ENCODE measurements at places on chromosomes 13 and 19. TPM values are rescaled to one million over a fixed set of nuclear protein-coding genes. Genes with fewer than 3 reads are reported as not detected.

- DNase-seq: no peak
These were observed 70.0 kb downstream of the CHST8 start for GRCh38 chr19:33691736-33692135.

GRCh38 chr19:8036434-8037099, 16.0 kb upstream of the CCL25 start:
- no peak for DNase-seq

KCNK6 gene
- 5.4 TPM for total RNA-seq

- no peak for DNase-seq
These were observed 24.2 kb upstream of the GATAD2A start for GRCh38 chr19:19381007-19381926.

DNA sequence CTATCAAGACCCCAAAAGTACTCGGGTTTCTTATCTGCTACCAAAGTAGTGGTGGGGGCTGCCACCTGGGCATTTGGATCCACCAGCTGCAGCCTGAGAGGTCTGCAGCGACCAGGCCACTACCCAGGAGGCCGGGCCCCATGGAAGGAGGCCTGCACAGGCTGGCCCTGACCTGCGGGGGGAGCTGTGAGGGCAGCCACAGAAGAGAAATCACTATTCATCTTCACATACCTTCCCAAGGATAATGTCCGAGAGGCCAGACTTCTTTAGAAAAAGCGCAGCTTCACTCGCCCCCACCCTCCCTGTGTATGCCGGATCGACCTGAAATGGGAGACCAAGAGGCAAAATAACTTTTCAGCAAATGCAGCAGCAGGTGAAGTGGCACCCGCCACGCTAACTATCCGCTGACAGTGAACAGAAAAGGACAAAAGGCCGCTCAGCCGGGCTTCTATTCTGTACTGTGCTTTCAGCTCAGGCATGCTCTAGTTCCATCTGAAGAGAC, 30.1 kb downstream of the EPS15L1 start:
- DNase-seq: peak; percentile 71

DNA sequence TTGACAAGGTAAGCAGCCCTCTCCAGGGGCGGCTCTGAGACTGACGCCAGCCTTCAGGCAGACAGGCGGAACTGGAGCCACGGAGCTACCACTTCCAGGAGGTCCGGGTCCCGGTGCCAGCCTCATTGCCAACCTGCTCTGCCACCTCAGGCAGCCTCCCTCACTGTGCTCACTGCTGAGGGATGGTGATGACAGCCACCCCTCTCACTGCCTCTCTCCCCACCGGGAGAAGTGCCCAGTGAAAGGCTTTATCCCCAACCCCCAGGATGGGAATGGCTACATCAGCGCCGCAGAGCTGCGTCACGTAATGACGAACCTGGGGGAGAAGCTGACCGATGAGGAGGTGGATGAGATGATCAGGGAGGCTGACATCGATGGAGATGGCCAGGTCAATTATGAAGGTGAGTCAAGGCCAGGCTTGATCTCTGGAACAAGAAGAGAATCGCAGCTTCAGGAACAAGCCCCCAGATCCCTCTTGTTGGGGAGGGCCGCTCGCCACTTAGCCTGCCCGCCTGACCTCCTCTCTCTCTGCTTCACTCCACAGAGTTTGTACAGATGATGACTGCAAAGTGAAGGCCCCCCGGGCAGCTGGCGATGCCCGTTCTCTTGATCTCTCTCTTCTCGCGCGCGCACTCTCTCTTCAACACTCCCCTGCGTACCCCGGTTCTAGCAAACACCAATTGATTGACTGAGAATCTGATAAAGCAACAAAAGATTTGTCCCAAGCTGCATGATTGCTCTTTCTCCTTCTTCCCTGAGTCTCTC, 7.6 kb downstream of the CALM3 start:
- DNase-seq: no peak

ZNF790 gene
- 8.2 TPM for total RNA-seq

ZNF534 gene
- total RNA-seq: not detected

DNA sequence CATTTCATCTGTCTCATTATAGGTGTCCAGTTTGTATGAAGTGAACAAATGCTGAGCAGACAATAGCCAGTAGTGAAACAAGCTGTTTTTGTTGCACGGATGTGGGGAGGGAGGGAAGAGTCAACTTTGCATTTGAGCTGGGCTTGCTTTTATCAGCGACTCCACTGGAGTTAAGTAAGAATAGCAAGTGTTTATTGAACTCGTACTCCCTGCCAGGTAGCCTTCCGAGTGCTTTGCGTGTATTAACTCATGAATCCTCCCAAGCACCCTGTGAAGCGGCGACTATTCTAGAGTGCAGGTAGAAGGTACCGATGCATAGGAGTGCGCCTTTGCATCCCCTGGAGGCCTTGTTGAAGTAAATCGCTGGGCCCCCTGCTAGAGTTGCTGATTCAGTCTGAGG, 4.7 kb upstream of the ZNF444 start:
- DNase-seq: peak; percentile 73

DNA sequence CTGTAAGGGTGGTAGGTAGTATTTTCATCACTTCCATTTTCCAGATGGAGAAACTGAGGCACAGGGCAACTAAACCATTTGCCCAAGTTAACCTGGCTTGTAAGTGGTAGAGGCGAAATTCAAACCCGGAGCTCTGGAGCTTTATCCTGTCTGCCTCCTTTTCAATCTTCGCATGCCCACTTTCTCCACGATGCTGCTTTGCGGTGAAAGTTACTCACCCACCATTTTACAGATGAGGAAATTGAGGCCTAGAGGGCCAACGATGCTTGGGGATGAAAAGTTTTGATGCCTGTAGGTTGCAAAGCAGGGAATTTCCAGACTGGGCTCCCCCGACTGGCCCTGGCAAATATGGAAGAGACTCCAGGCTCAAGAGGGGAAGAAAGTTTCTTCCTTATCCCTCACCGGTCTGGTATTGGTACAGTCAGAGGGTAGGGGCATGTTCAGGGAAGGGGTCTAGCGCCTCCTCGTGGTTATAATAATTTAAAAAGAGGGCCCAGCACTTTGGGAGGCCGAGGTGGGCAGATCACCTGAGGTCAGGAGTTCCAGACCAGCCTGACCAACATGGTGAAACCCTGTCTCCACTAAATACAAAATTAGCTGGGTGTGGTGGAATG, 1.9 kb upstream of the SH2D3A start:
- peak; percentile 62 for DNase-seq

- no peak for DNase-seq
These were observed 1.5 kb downstream of the DHX34 start for GRCh38 chr19:47350630-47351029.

DNA sequence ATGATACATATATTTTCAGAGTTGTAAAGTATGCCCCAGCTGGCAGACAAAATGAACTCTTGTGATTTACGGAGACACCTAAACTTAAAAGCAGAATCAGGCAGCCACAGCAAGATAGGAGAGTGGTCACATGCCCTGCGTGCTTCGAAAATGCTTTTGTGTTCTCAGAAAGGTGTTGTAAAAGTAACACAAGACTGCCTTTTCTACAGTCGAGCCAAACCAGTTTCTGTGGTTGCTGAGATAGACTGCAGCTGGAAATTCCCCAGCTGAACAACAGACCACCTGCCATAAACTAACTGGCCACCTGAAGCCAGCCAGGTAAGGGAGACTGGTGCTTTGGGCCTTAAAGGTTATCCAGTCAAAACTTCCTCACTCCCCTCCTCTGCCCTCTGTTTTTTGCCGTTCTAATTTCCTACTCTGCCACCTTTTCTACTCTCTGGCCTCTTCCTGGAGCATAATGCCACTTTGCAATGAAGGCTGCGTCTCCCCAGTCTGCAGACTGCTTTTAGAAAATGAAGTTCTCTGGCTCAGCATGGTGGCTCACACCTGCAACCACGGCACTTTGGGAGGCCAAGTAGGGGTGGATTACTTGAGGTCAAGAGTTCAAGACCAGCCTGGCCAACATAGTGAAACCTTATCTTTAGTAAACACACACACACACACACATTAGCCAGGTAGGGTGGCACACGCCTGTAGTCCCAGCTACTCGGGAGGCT, 381.2 kb upstream of the SLITRK1 start:
- DNase-seq: no peak

HRC gene
- 1.8 TPM for total RNA-seq

GRCh38 chr19:31164791-31165251, 184.4 kb downstream of the TSHZ3 start:
- DNase-seq: peak; percentile 14

GRCh38 chr19:49594157-49594992, 3.4 kb downstream of the PRR12 start:
- no peak for DNase-seq

DNA sequence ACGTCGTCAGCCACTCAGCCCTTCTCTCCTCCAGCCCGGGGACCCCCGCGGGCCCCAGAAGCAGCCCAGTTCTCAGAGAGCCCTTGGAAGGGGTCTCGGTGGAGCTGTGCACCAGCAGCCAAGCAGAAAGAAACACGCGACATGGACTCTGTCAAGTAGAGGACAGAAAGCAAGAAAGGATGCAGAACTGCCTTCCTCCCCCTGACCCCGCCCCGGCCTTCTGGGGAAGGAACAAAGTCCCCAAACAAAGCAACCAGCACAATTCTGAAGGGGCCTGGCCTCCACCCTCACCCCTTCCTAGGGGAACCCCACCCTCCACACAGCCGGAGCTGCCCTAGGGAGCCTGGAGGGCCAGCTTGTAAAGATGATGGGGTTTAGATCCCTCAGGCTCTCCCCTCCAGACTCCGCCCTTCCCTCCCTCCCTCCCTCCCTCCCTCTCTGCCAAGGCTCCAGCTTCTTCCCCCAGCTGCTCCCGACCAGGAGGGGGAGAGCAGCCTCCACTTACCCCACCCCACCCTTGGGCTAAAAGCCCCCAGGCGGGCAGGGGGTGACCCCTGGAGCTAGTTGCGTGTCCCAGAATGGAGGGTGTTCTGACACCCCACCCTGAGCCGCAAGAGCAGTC, 7.8 kb downstream of the LYL1 start:
- DNase-seq: peak; percentile 84

RFPL4AL1 gene
- total RNA-seq: not detected

ABCC4 gene
- total RNA-seq: 5.9 TPM

GRCh38 chr13:33785384-33785783, 32.6 kb upstream of the RFC3 start:
- DNase-seq: no peak

- peak; percentile 95 for DNase-seq
These were observed at the start of gene STARD13 for GRCh38 chr13:33285420-33286124. TSS of gene STARD13 (minus strand) at chr13:33285755. CDS start at chr13:33285638, 117 bp downstream.

DNA sequence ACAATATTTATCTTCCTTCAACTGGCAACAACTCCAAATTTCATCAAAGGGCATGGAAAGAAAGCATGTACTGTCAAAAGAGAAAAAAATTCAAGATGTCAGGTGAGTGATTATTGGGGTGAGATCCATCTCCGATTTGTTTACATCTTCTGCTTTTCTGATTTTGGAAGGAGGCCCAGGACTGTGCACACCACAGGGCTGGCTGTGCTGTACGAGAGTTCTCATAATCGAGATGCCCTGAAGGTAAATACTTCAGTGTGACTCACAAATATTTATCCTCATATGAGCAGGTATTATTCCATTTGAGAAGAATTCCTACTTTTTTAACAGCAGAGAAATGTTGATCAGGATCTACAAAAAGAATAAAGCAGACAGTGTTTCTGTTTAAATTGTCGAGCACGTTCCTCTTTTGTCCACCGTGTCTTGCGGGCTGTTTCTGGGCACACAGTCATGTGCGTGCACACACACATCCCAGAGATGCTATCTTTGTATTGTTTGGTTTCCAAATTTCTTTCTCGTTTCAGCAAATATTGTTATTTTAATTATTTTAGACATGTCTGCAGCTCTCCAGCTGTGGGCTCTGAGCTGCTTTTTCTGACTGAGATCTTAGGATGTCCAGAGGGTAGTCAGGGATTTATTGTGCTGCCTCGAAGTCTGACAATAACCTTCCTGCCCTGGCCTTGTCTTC, 103.8 kb downstream of the KL start:
- no peak for DNase-seq

DNA sequence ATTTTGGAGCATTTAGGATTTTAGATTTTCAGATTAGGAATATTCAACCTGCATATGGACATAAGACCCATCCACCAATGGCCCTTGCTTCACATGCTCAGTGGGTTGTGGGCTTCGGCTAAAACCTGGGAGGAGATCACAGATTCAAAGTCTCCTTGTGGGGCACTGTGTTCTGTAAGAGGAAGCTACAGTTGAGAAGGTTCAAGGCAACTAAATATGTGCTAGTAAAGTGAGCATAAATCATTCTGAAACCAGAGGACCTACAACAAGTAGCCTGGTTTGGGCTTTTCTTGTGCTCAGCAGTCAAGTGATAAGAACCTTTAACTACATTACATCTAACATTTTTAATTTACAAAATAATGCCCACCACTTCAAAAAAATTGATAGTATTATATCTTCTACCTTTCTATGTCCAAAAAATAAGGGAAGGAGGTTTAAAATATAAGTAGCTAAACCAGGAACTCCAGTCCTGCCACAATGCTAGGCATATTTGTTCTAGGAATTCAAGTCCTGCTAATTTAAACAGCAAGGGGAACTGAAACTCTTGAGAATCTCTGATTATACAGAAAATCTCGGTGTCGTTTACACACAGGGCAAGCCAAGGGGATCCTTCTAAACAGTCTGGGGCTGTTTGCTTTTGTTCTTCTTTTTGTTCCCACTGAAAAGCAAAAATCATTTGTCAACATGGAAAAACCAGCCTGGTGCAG, 36.6 kb downstream of the FOXO1 start:
- DNase-seq: no peak

ZNF135 gene
- 4.7 TPM for total RNA-seq

GAPDHS gene
- not detected for total RNA-seq

GRCh38 chr19:49425922-49426592, 869 bp downstream of the GFY start:
- peak; percentile 96 for DNase-seq

SCN1B gene
- 3.8 TPM for total RNA-seq

DNA sequence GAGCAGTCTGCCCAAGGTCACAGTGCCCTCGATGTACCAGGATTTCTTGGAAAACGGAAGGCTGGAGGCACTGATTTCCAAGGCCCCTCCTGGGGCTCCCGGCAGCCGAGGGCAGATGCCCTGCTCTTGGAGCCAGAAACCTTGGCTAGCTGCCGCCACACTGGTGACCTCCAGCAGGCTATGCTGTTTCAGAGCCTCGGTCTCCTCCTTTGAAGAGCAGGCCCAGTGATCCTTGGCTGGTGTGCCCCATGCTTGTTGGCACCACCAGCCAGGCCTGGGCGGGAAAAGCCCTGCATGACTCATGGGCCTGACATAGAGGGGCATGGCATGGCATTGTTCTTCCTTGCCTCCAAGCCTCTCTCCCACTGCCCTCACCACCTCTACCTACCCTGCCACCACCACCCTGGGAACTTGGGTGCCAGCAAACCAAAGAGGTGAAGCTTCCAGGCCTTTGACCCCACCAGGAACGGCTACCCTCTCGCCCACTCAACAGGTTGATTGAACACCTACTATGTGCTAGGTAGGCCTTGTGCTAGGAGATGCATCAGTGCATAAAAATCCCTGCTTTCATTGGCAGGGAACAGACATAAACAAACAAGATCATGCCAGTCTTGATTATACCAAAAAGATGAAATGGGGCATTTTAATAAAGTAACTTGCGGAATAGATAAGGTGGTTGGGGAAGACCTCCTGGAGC, 1.6 kb upstream of the CLEC11A start:
- DNase-seq: no peak

GRCh38 chr13:91426913-91427312, 28.5 kb downstream of the GPC5 start:
- no peak for DNase-seq

- DNase-seq: no peak
These were observed 24.6 kb downstream of the ZMYM5 start for GRCh38 chr13:19838865-19839275.

GRCh38 chr13:28045861-28046260, 54.5 kb downstream of the FLT3 start:
- DNase-seq: no peak

SLC25A15 gene
- 21.1 TPM for total RNA-seq

GRCh38 chr19:3458229-3459088, 21.9 kb downstream of the SMIM24 start:
- peak; percentile 71 for DNase-seq

ZNF99 gene
- not detected for total RNA-seq

Measured in H9 (cell line).